GM06990 (cell line): ENCODE measurements at places on chromosomes 1 and 21.
A peak's percentile ranks its signal among the peaks of the same experiment; 100 is the strongest.

DNA sequence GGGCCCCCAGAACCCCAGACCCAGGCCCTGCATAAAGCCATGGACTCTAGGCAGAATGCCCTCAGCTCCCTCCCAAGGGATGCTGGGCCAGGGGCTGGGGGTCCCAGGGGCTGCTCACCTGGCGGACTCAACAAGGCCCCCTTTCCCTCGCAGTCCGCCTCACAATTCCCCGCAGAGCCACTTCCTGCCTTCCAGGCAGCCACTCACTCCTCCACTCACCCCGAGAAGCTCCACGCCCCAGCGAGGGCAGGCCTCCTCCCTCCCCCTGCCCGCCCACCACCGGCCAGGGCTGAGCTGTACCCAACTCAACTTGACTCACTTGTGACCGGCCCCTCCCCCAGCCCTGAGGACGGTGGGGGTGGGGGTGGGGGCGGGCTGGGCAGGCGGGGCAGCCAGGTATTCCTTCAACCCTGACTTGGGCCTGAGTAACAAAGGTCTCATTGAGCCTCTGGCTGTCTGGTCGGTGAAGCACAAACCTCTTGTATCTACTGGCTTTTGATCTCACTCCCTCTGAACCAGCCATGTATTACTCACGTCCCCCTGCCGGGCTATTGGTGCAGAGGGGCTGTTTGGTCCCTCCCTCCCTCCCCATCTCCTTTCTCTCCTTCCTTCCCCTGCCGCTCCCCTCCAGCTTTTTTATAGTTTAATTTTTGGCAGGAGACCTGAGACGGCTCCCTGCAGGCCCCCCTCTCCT, 5.9 kb downstream of the BLACAT1 start:
- no peak for DNase-seq

GRCh38 chr1:48610628-48611542, 138.9 kb upstream of the SPATA6 start:
- no peak for DNase-seq

DNA sequence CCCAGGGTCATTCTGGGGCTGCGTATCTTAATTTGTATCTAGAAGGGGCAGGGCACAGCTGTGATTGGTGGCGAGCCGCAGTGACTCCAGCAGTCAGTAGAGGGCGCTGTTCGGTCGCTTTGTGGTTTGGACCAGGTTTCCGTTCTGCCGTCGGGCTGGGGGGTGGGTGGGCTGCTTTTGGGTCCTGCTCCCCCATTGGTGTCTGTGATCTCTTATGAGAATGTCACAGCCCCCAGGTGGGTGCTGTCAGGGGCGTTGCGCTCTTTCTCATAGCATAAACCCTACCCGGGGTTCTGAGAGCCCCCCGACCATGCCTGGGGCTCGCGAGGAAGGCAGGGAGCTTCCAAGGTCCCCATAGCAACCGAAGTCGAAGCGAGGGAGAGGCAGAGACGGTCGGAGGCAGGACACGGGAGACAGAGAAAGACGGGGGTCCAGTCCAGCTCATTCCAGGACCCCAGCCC, 5.4 kb downstream of the TFF3 start:
- DNase-seq = no peak

GRCh38 chr1:104932949-104933679, 1183.4 kb downstream of the AMY1C start:
- DNase-seq = no peak

GRCh38 chr1:11598461-11598860, 55.8 kb downstream of the FBXO2 start:
- no peak for DNase-seq

GRCh38 chr21:39882839-39883195, 15.6 kb downstream of the PCP4 start:
- DNase-seq = no peak

- DNase-seq = no peak
Measured at GRCh38 chr21:46597031-46597430, 7.9 kb downstream of the S100B start.

GRCh38 chr1:82486969-82487368, 686.2 kb downstream of the ADGRL2 start:
- no peak for DNase-seq

GRCh38 chr1:223840254-223840653, 5.5 kb downstream of the TP53BP2 start:
- DNase-seq = no peak

DNA sequence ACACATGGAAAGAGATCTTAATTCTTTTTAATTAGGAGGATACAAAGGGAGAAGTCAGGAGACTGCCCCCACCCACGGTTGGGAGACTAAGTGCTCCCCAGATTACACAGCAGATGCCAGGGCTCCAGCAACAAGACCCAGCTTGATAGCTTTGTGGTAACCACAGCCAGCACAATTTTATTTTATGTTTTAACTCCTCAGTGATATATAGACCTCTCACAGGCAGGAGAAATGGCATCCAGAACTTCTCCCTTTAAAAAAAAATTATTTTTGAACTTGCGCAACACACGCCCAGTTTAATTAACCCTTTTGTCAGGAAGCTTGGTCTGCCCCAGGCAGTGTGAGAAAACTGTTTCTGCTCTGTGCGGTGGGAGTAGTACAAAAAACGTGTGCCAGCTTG, 62.6 kb upstream of the ACOT11 start:
- no peak for DNase-seq

DNA sequence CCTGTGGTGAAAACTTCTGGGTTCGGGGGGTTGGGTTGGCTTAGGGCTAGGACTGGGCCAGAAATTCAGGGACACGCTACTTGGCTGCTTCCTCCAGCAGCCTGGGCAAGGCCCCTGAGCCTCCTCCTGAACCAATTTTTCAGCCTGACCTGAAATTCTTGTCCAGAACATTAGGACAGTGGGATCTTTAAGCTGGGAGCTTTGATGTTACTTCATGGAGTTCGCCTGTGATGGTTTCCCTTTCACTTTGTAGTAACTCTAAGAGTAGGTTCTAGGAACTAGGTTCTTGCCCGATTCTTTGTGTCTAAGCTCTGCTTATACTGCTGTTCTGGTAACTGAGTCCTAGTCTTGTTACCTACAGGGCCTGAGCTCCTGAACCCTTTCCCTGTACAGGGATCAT, 75.3 kb downstream of the S1PR1 start:
- DNase-seq = no peak

DNA sequence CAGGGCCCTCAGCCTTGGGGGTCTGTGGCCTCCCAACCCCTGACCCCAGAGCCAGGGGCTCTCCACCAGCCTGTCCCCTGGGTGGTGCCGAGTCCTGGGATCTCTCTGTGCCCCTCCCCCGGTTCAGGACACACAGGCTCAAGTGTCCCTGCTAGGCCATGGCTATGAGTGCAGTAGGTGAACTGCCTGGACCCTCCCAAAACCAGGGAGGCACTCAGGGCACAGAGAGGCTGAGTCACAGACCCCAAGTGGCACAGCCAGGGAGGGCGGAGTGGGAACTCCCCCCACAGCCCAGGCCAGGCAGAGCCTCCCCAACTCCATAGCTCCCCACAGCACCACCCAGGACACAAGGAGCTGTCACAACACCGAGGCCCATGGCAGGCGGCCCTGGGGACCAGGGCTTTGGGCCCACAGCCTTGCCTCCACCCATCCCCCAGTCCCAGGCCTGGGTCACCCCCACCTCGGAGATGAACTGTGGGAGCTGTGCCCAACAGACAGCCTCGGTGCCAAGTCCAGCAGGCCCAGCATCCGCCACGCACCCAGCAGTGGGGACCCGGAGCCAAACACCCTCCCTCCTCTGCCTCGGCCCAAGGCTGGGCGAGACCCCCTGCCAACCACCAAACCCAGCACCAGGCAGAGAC, 3.2 kb downstream of the DVL1 start:
- no peak for DNase-seq

- no peak for DNase-seq
Measured at GRCh38 chr1:41660570-41661427, 176.3 kb upstream of the EDN2 start.

DNA sequence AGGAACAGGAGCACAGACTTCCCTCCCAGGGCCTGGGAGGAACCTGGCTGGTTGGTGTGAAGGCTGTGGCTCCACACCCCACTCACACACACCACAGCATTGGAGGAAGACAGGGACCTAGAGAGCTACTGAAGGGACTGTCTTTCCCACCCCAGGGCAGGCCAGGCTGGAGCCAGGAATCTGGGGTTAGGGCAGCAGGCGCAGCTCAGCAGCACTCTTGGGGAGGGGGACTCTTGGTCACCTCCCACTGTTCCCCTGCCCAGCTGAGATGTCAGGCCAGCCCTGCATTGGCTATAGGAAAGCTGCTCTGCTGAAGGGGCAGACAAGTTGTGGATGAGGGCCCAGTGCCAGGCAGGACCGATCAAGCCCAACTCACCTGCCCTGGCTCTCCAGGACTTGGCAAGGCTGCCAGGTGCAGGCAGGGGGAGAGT, 1.6 kb upstream of the PLEKHA6 start:
- DNase-seq = no peak

- peak; percentile 20 for DNase-seq
Measured at GRCh38 chr21:34582506-34583150, 32.3 kb downstream of the RCAN1 start.

DNA sequence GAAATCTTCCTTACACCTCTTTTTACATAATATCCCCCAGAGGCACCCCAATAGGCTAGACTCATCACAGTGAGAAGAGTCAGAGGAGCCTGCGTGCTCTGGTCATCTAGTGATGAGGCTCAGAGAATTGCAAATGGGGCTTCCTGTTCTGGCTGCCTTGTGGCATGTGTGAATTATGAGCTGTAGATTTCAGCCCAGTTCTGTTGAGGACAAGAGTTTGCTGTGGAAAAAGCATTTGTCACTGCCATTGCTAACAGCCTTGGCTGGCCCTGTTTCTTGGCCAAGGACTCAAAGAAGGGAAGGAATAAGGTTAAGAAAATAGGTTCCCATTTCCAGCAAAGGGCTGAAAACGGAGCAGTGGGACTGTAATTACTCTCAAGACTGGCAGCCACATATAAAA, 30.7 kb downstream of the MRAP start:
- no peak for DNase-seq

DNA sequence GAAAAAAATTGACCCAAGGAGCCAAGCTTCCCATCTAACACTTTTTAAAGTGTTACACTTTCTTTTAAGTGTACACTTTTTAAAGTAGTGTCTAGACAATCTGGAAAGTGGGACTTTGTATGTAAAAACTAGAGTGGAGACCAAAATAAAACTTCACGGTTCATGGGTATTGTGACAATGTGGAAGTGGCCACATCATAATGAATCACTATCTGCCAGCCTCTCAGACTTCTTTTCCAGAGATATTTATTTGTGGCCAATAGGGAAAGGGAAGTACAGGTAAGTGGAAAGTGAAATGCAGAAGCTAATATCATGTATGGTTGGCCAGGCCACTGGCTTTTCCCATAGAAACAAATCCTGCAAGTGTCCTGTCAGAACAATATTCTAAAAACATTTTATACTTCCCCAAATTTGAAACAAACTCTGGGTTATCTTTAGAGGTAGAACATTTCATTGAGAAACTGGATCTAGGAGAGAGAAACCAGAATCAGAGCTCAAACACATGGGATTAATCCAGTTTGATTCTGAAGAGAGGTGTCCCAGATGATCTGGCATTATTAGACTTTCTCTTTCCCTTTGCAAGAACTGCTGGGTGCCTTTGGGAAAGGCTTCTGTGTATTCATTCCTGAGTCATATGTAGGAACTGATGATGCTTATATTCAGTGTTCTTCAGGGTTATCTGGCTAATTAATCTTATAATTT, 2.0 kb downstream of the TNFSF18 start:
- DNase-seq = no peak

DNA sequence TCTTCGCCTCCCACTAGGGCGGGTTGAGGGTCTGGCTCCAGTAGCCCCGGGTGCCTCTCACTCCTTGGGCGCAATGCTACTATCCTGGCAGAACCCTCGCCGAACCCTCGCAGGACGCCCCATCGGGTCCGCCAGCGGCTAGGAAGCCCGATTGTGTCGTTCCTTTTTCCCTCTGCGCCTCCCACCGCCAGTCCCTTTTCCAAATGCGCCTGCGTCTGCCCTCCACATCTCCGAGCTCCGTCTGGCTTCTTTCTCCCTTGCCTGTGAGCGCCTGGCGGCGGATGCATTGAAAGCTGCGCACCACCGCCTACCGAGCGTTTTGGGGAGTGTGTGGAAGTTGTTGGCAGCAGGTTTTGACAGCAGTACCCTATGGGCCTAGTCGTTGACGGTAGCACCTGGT, 1.0 kb upstream of the DIRAS3 start:
- DNase-seq = no peak

DNA sequence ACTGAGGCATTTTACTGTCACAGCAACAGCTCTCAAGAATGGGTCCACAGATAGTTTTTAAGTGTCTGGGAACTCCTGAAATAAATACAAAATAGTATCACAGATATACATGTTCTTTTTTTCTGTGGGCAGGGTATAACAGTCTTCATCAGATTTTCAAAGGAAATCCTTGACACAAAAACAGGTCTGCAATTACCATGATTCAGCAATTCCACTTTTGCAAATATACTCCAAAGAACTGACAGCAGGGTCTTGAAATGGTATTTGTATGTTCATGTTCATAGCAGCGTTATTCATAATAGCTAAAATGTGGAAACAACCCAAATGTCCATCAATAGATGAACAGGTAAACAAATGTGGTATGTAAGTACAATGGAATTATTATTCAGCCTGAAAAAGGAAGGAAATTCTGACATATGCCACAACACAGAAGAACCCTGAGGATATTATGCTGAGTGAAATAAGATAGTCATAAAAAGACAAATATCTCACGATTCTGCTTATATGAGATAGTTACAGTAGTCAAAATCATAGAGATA, 85.0 kb downstream of the EPS15 start:
- no peak for DNase-seq

- DNase-seq = peak; percentile 22
Measured at GRCh38 chr21:35138665-35139381, 89.7 kb upstream of the RUNX1 start.

DNA sequence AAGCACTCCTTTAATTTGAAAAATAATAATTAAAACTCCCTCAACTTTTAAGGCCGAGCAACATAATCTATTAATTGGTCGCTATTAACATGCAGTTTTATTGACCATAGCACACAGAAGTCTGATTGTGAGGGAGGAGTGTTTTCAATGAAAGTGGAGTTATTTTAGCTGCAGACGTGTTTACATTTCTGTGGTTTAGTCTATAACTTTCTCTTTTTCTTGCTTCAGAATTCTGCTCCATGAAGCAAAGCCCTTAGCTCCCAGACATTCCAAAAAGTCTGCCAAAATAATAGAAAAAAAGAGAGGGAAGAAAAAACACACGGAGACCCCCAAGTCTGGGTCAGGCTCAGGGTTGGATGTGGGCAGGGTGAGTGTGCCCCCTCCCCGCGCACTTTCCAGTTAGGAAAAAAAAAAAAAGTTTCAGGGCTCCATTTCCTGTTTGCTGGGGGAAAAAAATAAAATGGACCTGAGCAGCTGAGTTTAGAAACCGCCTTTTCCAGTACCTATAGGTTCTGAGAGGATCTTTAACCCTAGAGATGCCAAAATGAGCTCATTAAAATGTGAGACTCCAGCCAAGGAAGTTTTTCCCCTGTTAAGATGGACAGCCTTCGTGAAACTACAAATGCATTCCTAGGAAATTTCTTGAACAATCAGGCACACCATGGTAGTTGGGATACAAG, 143.7 kb upstream of the ETS2 start:
- no peak for DNase-seq
